ENCODE measurements at places on chromosomes 12 and 14. TPM values are rescaled to one million over a fixed set of nuclear protein-coding genes. Genes with fewer than 3 reads are reported as not detected.

DNA sequence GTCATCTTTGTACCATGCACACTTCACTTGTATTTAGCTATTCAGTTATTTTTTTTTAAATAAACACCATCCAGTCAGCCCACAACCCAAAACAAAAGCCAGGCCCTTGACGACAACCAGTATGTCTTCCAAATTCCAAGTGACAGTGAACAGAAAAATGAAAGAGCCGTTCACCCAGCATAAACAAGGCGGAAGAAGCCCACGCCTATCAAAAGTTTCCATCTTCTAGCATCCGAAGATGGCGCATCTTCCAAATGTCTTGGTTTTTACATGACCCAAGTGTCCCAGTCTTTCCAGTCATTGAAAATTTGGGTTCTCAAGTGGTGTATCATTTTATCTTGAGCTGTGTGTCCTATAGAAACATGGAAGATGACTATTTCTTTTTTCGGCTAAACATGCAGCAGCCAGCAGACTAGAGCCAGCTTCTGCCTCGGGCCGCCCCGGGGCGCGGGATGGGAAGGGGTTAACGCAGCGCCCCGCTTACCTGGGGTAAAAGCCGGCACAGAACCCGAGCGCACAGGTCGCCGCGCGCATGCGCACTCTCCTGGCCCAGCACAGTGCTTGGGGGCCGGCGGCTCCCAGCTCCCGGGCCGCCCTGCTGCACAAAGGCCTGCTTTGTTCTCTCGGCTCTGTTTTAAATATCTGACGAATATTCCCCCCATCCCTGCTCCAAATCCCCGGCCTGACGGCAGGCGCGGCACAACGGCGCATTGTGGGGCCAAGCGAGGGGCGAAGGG, 164.8 kb downstream of the ZFP36L1 start:
- DNase-seq = no peak

- no peak for DNase-seq
Measured at GRCh38 chr12:29103539-29103974, 45.5 kb upstream of the FAR2 start.

CLEC2B gene
- 0.27 TPM for polyA plus RNA-seq

DNA sequence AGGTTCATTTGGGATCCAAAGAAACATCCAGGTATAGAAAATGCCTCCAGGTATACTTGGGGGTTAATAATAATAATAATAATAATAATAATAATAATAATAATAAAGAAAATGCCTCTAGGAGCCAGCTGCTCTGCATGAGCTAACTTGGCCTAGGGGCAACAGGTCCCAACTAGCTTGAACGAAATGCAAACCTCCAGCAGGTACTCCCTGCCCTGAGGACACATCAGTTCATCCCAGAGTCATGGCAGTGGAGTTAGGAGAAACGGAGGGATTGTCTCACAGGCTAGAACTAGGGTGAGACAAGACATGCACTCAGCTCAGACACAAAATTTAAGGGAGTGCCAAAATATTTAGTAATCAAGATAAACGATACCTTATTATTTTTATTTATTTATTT, 12.5 kb upstream of the TMEM229B start:
- no peak for DNase-seq

GRCh38 chr12:124036657-124037109, 63.7 kb downstream of the ZNF664 start:
- DNase-seq = no peak

DNA sequence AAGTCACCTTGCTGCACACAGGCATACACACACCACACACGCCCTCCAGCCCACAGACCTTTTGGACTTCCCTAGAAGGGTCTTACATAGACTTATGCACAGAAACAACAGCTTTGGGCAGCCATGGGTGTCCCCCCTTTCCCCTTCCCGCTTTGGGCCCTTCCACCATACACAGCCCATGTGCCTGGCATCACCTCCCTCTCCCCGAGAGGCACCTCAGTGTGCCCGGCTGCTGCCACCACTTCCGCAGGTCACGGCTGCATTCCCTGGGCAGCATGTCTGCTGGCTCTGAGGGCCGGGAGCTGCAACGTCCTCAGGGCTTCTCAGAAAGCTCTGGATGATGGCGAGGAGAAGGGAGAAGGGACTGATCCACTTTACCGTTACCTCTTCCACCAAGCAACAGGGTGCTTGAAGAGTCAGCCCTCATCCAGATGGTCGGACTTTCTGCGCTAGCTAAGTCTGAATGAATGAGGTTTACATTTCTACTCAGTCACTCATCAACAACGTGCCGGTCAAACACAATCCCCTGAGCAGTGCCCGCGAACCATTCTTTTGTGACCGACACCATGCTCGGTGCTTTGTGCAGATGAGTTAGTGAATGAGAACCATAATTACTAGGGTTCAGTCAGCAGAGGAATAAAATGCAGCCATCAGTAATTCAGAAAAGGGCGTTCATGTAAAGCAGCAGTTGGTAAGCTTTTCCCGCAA, 72.2 kb upstream of the BCL11B start:
- DNase-seq = no peak

DNA sequence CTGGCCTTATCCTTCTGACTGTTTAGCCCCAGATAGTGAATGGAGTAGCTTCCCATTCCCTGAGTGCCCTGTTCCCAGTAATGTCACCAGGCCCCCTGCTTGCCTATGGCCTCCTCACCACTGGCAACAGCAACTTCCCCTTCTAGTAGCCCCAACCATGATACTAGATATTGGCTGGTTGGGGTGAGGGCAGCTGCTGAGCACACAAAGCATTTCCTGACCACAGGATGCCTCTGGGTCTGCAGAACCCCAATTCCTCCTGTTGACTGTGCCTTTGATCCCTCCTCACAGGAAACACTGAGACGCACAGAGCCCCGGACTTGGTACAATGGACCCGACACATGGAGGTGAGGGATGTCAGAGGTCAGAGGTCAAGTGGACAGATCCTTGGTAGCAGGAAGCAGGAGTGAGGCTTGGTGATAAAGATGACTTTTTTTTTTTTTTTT, 597 bp downstream of the SOAT2 start:
- DNase-seq = no peak

ASCL1 gene
- polyA plus RNA-seq = not detected

DNA sequence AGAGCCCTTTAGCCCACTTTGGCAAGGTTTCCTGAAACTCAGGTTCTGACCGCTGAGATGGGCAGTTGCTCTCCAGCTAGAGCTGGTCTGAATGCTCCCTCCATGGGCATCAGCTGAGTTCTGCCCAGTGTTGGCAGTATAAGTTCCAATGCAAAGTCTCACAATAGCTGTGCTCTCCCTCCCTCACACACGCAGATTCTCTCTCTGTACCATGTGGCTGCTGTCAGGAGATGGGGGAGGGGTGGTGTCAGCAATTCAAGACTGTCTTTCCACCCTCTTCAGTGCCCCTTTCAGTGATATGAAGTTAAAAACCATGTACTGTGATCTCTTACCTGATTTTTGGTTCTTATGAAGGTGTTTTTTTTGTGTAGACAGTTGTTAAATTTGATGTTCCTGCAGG, 164.3 kb upstream of the PLEKHA5 start:
- DNase-seq = no peak

RCOR1 gene
- 11.8 TPM for polyA plus RNA-seq

AHSA1 gene
- polyA plus RNA-seq = 90.1 TPM

HOXC12 gene
- polyA plus RNA-seq = 0.05 TPM

- no peak for DNase-seq
Measured at GRCh38 chr14:23183479-23183878, at the start of gene SLC7A8. Gene SLC7A8 (minus strand): TSS chr14:23183660. CDS start chr14:23182914, 746 bp downstream.

DNA sequence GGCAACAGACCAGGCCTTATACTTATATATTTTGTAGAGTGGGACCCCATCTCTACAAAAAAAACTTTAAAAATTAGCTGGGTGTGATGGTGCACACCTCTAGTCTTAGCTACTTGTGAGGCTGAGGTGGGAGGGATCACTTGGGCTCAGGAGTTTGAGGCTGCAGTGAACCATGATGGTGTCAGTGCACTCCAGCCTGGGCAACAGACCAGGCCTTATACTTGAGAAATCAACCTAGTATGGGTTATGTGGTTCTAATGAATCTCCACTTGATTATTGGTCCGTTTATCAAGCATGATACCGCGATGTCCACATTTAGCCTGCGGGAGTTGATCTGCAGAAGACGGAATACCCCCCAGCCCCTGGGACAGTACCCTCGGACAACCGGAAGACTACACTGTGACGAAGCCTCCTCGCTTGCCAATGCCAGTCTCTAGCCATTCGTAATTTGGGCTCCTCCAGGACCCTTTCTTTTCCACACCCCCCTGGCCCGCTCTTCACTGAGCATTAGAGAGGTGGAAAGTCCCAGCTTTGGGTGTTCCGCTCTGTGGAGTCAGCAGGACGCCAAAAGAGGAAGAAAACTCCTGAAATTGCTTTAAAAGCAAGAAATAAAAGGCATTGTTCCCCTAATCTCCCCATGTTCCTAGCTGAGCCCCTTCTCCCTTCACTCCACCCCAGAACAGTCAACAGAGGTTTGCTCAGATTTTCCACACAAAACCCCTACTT, 19.4 kb downstream of the LTBP2 start:
- no peak for DNase-seq

- no peak for DNase-seq
Measured at GRCh38 chr12:88494520-88494919, 85.8 kb downstream of the KITLG start.

STX2 gene
- polyA plus RNA-seq = 26.0 TPM

GRCh38 chr14:91095178-91095577, 18.7 kb upstream of the DGLUCY start:
- no peak for DNase-seq

DNA sequence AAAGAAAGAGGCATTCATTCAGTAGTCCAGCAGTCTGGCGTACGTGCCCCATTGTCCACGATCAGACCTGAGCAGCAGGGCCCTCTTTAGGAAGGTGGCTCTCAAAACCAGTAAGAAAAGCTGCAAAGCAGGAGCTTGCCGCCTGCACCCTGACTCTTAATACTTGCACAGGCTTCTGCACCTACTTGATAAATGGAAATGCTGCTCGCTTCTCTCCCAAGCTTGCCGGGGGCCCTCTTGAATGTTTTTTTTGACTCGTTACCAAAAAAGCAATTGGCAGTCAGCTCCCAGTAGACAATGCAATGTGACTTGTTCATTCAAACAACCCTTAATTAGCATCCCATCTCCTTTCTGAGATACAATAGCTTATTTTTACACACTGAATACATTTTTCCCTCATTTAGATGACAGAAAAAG, 27.2 kb upstream of the PTPRB start:
- no peak for DNase-seq

CAND1 gene
- 110 TPM for polyA plus RNA-seq

HCAR1 gene
- polyA plus RNA-seq = not detected

DNA sequence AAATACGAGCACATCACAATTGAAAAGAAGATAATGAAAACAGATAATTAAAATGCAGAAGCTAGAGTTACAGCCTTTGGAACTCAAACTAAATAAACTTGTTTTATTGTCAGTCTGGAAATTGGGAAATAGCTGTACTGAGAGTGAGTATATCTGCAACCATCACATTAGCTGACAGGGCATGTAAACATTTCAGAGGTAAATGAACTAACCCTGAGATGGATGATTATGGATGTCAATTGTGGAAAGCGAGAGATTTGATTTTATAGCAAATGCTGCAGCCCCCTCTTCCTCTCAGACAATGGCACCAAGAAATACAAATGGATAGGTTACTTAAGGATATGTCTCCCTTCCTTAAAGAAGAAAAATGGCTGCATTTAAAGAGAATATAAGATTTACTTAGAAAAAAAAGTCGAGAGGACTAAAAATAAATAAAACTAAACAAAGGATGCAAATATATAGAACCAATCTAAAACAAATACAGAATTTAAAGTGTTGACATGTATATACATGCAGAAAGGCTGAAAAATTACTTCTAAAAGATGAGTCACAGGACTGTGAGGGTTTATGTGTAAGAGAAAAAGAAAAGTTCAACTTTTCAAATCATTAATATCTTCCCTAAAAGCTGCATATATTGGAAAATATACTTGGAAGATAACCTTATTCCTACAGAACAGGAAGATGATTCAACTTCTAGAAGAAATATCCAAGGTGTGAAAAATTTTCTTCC, 120.3 kb upstream of the FLRT2 start:
- DNase-seq = no peak

DNA sequence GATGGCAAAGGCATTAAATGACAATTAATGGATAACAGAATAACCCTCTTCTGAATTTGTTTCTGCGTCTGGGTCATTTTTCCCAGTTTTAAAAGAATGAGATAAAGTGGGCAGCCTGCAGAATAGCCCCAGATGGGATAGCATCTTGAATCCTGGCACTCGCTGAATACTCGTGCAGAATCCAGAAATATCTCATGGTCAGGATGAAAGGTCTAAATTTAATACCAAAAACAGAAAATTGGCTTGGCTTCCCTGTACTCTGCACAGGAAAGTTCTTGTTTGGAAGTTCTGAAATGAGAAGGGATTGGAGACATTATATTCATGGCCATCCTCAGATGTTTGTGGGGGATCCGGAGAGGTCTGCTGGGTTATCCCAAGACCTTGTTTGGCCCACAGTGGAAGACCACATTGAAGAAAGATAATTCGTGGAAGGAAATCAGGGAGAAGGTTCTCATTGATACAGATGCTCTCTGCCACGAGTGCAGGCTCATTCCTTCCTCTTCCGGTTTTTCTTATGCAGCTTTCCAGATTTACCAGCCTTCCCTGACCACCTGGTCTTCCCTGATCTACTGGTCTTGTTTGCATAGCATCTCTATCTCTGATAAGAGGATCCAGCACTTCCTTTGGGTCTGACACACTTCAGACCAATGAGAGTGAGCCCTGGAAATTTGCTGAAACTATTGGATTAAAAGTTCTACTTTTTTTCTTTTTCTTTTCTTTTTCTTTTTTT, 6.0 kb upstream of the IFT81 start:
- DNase-seq = no peak

GRCh38 chr12:106417926-106418910, 60.7 kb downstream of the POLR3B start:
- peak; percentile 31 for DNase-seq

GRCh38 chr14:86999036-86999435, 993.9 kb downstream of the GALC start:
- DNase-seq = peak; percentile 87

STYK1 gene
- 0.92 TPM for polyA plus RNA-seq

GNPNAT1 gene
- polyA plus RNA-seq = 31.2 TPM

GRCh38 chr14:38994731-38995130, 108.3 kb downstream of the SEC23A start:
- DNase-seq = no peak

DNA sequence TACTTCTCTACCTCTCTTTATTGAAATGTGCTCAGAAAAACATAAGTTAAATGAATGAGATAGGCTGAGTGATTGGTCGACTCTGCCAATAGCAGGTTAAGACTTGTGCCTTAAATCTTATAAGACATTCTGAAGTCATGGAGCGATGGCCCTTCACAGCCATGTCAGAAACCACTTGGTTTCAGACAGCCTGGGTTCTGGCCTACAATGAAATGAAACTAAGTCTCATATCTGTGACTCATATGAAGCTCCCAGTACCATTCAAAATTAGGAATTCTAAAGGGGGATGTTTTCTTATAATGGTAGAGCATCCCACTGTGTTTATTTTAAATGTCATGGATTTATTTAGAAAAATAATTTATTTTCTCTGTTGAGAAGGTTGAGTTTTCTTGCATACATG, 42.6 kb downstream of the PLXNC1 start:
- DNase-seq = no peak

Measured in BJ (cell line).